DMS53 (cell line): ENCODE measurements at places on chromosomes 7 and 10.
A peak's percentile ranks its signal among the peaks of the same experiment; 100 is the strongest.

DNA sequence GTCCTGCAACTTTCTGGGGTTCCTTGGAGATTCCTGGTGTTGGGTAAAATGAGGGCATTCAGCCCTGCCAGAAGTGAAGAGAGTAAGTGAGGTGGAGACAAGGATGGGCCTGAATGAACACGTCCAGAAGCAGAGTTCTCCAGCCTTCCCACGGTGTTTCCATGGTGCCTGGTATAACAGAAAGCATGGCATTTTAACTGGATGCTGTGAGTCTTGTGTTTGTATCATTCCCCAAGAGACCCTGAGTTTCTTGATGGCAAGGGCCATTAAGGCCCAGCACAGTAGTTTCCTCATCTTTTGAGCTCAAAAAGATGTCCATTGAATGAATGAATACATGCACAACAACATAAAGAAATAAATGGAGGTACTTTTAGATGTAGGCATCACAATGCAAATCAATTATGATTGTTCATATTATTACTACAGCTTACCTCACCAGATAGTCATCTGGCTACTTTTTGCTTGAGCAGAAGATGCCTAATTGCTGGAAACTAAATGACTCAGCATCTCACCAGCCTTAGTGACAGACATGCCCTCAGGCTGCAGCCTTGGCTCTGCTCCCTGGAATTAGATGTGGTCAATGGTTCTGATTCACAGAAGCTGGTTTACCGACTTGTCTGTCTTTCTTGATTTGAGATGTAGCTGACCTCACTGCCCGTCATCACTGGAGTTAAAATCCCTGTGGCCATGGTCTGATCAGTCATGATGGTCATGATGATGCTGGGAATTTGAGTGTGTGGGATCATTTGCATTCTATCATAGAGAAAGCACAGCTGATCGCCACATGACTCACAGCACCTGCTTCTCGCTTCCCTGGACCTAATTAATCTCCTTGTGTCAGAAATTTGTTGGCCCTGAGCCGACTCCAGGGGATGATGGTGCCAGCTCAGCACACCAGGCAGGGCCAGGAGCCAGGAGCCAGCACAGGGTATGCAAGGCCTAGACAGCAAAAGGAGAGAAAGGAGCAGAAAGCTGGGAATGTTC is 83.9 kb downstream of the CXCL12 start:
- DNase-seq, result no peak

- DNase-seq, result no peak
Measured at GRCh38 chr7:149479568-149479967, 18.0 kb downstream of the ZNF746 start.

GRCh38 chr7:101861218-101861775 is 43.9 kb downstream of the CUX1 start:
- DNase-seq, result no peak

- DNase-seq, result no peak
Measured at GRCh38 chr10:12614177-12614995, 265.0 kb downstream of the CAMK1D start.

DNA sequence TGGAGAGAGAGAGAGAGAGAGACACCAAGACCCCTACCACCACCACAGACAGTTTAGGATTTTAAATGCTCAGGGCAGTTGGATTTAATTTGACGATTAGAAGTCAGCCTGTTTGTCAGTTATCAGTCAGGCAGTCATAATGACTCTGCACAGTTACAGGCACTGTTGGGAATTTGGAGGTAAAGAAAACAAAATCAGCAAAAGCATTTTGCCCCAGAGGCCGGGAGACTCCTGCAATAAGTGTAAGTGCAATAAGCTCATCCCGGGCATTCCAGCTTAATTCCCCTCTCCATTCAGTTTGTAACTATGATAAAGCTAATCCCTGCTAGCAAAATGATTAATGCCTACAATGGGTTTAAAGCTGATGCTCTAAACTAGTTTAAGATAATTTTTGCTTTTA is 13.5 kb downstream of the SEMA3C start:
- DNase-seq, result no peak

DNA sequence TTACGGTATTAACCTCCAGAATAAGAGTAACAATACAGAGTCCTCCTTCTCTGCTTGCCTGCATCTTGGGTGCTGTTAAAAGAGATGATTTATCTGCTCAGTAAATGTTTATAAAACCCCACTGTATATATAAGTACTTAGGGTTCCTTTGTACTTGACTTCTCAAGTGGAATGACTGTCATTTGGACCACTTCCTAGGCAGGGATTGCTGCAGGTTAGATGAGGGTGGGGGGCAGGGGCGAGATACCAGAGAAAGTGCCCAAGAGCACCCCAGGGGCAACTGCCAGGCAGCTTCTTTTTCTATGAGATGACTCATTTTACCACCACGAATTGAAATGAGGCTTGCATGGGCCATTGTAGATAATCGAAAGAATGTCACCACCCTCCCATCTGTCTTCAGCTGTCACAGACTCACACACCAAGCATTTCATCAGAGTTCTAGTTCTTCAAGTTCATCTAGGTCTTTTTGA is 421.9 kb upstream of the GALNT17 start:
- DNase-seq, result peak; percentile 46

- no peak for DNase-seq
Measured at GRCh38 chr10:19888061-19888660, 71.9 kb downstream of the PLXDC2 start.

DNA sequence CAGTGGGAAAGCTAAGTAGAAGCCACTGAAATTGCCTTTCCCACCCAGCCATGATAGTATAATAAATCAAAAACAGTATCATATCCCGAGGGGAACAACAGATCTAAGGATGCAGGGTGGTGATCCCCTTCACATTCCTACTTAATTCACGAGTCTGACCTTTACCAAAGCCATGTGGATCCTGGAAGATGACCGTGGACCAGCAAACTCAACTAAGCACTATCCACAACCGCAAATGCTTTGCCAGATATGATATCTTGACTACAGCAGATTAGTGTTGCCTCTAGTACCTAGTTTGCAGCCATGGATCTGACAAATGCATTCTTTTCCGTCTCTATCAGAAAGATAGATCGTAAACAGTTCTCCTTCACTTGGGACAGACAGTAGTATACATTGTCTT is 67.3 kb upstream of the IL6 start:
- DNase-seq, result no peak

DNA sequence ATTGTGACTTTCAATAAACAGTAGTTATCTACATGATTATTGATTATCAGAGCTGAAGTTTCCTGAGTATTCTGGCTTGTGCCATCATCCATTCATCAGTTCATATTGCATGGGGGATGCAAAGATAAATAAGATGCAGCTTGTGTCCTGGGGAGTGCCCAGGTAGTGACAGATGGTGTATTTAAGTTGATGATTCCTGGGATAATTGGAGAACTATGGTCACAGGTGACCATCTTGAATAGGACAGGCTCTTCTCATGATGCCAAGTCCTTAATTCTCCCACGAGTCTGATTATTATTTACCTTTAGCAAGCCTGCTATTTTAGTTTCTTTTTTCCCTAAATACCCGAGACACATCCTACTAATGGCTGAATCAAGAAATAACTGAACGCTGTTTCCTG is 64.9 kb downstream of the PLPP4 start:
- no peak for DNase-seq

GRCh38 chr7:32905175-32905662 is 13.7 kb upstream of the KBTBD2 start:
- DNase-seq, result peak; percentile 39

DNA sequence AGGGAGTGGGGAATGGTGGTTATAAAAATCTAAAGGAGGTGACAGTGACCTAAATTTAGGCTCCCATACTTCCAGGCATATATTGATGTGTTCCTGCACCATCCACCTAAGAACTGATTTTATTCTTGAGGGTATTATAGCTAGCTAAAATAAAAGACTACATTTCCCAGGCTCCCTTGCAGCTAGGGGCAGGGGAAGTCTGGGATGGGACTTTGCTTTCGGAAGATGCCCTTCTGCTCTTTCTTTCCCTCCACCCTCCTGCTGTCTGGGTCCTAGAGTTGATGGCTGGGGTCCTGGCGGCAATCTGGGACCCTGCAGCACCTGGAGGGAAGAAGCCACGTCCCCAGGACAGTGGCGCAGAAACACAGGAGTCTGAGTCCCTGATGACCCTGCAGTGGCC is 53.8 kb upstream of the SAMD8 start:
- DNase-seq, result no peak

GRCh38 chr10:3791974-3792633 is 7.1 kb upstream of the KLF6 start:
- no peak for DNase-seq

- no peak for DNase-seq
Measured at GRCh38 chr10:113379091-113379490, 173.8 kb upstream of the HABP2 start.

GRCh38 chr7:113752289-113752688 is 166.5 kb downstream of the PPP1R3A start:
- DNase-seq, result peak; percentile 24

GRCh38 chr7:133582766-133583523 is 330.1 kb downstream of the EXOC4 start:
- no peak for DNase-seq

GRCh38 chr10:119412244-119413092 is 130.1 kb downstream of the RGS10 start:
- no peak for DNase-seq

DNA sequence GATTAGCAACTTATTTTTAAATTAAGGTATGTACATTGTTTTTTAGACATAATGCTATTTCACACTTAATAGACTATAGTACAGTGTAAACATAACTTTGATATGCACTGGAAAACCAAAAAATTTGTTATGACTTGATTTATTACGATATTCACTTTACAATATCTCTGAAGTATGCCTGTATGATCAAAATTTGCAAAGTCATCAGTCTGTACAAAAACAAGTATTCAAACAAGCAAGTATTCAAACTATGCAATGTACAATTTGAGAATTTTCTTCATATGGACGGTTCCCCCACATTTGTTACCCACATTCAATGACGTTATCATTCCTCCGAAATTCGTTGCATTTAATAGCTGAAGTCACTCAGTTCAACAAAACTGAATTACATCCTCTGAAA is 147.9 kb downstream of the AVL9 start:
- DNase-seq, result no peak

DNA sequence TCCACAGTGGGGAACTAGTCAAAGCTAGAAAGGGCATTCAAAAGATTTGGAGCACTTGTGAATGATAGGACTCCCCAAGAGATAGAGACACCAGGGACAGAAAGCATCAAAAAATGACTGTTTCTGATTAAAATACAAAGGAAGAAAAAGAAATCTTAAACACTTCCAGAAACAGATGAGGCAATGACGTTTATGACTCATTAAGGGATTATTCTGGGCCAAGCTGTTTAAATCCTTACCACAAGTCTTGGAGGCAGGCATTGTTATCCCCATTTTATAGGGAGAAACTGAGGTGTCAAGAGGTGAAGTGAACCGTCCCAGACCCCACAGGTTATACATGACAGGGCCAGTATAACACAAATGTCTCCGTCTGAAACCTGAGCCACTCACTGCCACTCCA is 68.3 kb upstream of the AMPH start:
- no peak for DNase-seq

DNA sequence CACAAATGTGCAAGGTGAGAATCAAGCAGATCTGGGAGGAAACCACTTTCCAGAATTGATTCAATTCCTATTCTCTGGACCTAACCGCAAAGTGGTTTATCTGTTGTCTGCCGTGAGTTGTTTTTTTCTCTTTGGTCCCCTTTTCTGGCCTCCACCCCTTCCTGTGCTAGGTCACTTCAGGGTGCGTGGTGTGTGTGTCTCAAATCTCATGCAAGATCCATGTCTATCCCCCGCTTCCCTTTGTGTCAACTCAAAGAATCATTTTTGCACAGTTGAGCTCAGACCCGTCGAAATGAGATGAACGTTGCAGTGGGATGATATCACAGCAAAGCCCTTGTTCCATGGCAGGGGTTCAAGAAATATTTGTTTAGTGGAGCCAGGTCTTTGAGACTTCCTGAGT is 184.5 kb downstream of the GATA3 start:
- no peak for DNase-seq

GRCh38 chr10:125015356-125015944 is 73.5 kb downstream of the ZRANB1 start:
- no peak for DNase-seq

- no peak for DNase-seq
Measured at GRCh38 chr10:35896001-35896400, 253.9 kb upstream of the FZD8 start.

DNA sequence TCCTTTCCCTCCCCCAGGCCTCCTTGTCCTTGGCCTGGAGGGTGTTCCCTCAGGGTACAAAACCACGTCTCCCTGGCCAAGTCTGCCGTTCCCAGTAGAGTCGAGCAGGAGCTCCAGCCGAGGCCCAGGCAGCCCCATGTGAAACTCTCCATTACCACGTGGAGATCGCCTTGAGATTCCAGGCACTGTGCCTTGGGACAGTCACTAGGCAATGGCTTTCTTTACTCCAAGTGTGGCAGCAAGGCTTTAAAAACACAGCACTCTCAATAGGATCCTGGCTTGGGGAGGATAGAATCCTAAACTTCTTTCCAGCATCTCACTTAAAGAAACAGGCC is 57.5 kb downstream of the PLXNA4 start:
- DNase-seq, result no peak

DNA sequence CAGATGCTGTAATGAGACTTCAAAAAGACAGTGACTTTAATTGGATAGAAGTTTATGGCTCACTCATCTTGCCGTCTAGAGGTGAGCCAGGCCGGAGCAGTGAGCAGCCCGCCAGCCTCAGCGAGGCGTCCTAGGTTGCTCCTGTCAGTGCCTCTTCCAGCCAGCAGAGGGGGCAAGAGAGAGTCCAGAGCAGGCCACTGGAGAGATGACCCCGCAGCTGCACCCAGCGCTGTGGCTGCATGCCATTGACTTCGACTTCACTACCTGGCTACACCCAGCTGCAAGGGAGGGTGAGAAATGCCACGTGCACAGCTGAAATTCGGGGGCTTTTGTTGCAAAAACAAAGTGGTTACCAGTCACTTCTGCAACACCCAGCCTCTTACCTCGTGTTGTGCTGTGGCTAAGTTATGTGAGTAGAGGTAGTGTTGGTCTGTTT is 26.5 kb downstream of the NUB1 start:
- DNase-seq, result peak; percentile 92

DNA sequence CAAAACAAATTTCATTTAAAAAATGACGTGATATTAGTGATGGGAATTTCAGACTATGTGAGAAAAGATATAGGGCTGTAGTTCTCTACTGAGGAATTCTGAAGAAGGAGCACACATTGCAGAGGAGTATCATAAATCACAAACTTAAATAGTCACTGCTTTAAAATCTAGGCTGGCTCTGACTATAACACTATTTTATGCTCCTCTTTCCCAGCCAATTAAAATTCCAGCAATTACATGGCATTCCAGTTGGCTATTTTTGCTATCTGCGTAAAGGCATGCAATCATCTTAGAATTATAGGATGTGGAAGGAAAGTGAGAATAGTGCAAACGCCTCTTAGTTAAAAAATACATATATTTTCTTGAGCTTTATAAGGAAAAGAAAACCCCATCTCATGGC is 123.1 kb downstream of the GNAI1 start:
- DNase-seq, result no peak
